ENCODE measurements at places on chromosomes 1 and 21.

DNA sequence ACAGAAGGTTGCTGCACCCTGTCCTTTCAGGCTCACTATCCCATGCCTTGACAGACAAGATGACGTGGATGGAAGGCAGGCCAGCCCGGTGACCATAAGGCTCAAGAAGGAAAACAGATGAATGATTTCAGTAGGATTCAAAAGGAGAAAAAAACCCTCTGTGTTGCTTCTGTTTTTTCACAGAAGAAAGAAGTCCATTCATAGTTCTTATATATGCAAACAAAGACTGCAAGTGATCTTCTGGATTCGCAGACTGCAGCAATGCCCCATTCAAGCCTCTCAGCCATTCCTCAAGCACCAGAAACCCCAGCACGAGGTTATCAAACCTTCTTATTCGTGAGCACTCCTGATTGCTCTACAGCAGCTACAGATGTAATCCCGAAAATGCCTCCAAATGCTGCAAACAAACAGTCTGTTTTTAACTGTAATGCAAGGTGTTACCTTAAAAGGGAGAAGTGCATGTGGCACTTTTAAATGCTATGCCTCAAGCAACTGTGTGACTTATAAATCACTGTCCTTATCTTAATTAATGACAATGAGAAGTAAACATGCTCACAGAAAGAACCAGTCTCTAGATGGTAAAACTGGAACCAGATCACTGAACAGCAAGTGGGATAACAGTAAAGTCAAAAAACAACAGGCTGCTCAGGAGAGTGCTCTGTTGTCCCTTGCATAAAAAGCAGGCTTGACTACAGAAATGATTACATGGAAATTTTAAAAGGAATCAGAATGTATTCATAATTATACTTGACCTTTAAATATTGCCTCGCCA is 173.9 kb downstream of the HHIPL2 start:
- no peak for DNase-seq

GRCh38 chr1:220891224-220892085 is 12.2 kb downstream of the HLX start:
- DNase-seq = peak; percentile 10

- DNase-seq = peak; percentile 47
Measured at GRCh38 chr21:25638660-25639550, at the start of gene JAM2. Gene JAM2, plus strand, starts transcription at chr21:25639258. Its CDS starts 564 bp downstream, at chr21:25639822.

DNA sequence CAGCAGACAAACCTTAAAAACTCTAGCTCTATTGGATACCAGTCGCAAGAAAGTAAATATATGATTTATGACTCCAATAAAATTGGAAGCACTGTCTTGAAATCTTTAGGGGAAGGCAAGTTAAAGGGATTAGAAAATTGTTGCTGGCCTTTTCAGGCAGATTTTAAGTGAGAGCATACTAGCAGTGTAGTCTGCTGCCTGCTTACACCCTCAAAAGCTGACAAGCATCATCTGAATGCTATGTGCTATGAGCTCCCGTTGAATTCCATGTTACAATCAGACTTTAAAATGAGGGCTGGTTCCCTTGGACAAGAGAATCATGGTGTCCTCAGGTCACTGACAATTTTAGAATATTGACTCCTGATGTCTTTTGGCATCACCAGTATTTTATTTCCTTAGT is 271.1 kb upstream of the C1orf105 start:
- DNase-seq = no peak
